Effector CD8-positive, alpha-beta T cell (primary cell): ENCODE measurements at places on chromosomes 12 and 14.

DNA sequence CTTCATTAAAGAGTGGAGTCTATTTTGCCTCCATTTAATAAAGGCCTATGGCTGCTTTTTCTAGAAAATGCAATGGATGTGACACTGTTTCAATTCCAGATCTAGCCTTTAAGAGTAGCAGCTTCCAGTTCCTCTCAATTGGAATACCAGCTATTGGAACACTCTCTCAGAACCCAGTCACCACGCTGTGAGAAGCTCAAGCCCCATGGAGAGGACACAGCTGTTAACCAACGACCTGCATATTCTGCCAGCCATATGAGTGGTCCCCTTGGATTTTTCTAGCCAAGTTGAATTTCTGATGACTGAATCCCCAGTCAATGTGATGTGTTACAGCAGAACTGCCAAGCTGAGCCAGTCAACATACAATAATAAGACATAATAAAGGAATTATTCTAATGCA lies 131.8 kb downstream of the TMTC3 start:
- no peak for DNase-seq

- DNase-seq = no peak
These were observed 21.5 kb upstream of the IFNG start for GRCh38 chr12:68180792-68181744.

- DNase-seq = peak; percentile 35
These were observed 81.6 kb upstream of the MED13L start for GRCh38 chr12:116358893-116359761.

GRCh38 chr12:88420457-88420856 lies 159.8 kb downstream of the KITLG start:
- no peak for DNase-seq

- DNase-seq = no peak
These were observed 4.7 kb downstream of the CALCOCO1 start for GRCh38 chr12:53722450-53723041.

DNA sequence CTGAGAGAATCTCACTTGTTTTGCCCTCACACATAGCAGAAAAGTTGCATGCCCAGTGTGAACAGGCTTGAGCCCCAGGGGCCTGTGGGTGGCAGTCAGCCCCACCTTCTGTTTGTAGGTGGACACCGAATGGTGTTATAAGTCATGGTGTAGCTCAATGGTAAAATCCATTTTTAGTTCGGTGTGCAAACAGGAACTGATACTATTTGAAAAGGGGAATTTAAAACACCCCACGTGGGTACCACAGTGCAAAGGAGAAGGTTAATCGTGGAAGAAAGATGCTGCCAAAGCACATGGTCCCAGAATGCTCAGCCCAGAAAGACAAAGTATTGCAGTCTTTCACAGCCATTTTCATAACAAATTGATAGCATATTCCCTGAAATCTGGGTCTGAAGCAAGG lies 71.8 kb upstream of the GZMB start:
- DNase-seq = no peak

DNA sequence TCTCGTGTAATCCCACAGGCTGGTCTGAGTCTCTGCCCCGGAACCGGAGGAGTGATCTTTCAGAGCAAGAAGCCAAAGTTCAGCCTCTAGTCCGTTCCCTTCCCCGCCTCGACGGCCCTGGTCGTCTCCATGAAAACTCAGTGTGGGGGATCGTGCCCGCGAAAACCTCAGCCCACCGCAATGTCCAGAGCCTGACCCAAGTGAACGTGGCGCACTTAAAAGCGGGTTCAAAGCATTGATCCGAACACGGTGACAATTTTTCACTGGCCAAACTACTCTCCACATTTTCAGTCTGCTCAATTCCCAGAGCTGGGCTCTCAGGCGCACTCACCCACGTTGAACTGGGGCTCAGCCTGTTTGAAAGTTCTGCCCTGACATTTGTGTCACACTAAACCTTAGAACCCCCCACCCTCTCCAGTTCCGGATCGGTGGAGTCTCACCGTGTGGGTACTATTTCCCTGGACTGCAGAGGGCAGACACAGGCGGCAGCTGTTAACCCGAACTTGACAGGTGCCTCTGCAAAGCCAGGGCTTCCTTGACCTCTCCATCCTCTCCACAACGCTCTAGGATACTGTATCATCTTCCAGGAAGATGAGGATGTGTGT lies 886 bp upstream of the PRICKLE1 start:
- DNase-seq = no peak

- DNase-seq = no peak
These were observed 5.6 kb downstream of the HIP1R start for GRCh38 chr12:122840580-122841513.

DNA sequence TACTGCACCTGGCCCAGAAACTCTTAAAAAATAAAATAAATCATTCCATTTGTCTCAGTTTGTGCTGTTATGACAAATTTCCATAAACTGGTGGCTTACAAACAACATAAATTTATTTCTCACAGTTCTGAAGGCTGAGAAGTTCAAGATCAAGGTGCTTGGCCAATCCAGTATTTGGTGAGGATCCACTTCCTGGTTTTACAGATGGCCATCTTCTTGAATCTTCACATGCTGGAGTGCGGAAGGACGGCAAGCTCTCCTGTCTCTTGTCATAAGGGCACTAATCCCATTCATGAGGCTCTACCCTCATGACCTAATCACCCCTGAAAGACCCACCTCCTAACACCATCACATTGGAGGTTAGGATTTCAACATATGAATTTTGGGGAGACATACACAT lies 29.9 kb upstream of the MYBPC1 start:
- no peak for DNase-seq

GRCh38 chr12:3311491-3312103 lies 179.4 kb upstream of the PRMT8 start:
- DNase-seq = no peak

GRCh38 chr12:11927286-11927935 lies 143.3 kb upstream of the BCL2L14 start:
- no peak for DNase-seq

DNA sequence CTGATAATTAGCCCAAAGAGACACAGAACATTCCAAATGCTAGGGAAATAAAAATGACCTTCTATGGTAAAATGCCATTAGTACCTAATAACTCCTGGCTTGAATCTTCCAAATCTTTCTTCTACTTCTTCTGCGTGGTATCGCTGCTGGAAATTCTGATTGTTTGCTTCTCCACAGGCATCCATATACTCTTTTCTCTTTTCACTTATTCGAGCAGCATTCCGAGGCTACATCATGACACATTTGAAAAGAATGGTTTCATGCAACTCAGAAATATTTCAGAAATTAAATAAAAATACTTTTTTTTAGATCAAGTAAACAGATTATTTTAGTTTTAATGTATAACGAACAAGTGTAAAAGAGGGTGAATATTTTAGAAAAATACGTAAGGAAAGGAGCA lies 18.9 kb downstream of the ZCCHC8 start:
- DNase-seq = no peak

DNA sequence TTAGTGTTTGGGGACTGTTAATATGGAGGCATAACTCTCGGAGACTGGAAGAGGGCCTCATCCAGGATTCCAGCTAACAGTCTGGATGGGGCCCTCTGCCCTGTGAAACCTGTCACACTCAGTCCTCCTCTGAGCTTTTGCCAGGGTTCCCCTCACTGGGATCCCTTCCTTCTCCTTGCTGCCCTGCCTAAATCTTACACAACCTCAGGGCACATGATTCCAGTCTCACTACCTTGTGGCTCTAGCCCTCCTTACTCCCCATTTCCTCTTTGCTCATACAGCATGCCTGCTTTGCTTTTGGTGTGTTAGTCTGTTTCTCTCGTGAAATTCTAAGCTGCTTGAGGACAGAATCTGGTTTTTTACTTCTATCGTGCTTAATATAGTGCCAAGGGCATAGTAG lies 942 bp upstream of the GSG1 start:
- DNase-seq = no peak
